ENCODE measurements at places on chromosomes 7 and 10. TPM values are rescaled to one million over a fixed set of nuclear protein-coding genes. Genes with fewer than 3 reads are reported as not detected.

- no peak for DNase-seq
- no peak overlapping the region for H3K4me3 ChIP-seq
- H3K4me1 ChIP-seq, result no peaks in the 10 kb centered on the region
- no peak overlapping the region for H3K27ac ChIP-seq
- no peaks in the 10 kb centered on the region for H3K27me3 ChIP-seq
Observed at GRCh38 chr7:78768859-78769258, 684.6 kb downstream of the MAGI2 start.

DNA sequence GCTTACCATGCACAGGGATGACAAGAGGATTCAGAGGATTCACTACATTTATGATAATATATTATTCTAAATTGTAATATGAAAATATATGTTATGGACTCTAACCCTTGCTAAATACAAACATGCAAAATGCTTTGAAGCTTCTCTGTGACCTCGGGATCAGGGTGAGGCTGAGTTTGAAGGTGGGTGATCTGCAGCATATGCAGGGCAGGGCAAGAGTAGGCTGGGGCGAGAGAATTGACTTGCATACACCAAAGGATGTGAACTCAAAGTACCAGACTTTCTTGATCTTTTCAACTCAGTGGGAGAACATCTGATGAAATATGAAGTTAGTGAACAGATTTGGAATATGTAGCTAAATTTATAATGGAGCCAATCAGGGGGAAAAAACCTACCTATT lies 57.0 kb downstream of the GPR158 start:
- H3K27ac ChIP-seq, result no peak overlapping the region
- no peaks in the 10 kb centered on the region for H3K36me3 ChIP-seq
- H3K27me3 ChIP-seq, result no peaks in the 10 kb centered on the region
- H3K4me3 ChIP-seq, result no peak overlapping the region
- no peaks in the 10 kb centered on the region for H3K4me1 ChIP-seq
- DNase-seq, result no peak

DNA sequence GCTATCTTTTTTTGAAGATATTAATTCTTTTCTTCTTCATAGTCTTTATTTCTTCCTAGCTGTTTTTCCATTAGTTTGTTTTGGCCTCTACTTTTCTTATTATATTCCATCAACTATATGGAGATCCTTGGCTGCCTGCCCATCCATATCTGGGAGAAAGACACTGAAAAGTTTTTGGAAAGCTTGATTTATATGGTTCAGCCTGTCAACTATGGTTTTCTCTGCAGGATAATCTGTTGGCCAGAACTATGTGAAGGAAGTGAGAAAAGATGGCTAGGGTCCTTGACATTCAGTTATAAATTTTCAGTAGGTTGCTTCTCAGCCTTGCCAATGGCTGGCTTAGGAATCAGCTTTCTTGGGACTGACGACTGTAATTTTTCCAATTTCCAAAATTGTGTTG lies 10.0 kb upstream of the CDK14 start:
- no peak overlapping the region for H3K4me3 ChIP-seq
- no peaks in the 10 kb centered on the region for H3K4me1 ChIP-seq
- no peak overlapping the region for H3K27ac ChIP-seq
- H3K36me3 ChIP-seq, result no peaks in the 10 kb centered on the region
- no peak for DNase-seq
- no peaks in the 10 kb centered on the region for H3K27me3 ChIP-seq

The LIPJ gene
- total RNA-seq, result 0.16 TPM

The NXPH1 gene
- total RNA-seq, result not detected
